ENCODE measurements at places on chromosomes 2 and 18.

GRCh38 chr2:200356857-200357384 is 50.4 kb downstream of the SPATS2L start:
- no peak for DNase-seq

DNA sequence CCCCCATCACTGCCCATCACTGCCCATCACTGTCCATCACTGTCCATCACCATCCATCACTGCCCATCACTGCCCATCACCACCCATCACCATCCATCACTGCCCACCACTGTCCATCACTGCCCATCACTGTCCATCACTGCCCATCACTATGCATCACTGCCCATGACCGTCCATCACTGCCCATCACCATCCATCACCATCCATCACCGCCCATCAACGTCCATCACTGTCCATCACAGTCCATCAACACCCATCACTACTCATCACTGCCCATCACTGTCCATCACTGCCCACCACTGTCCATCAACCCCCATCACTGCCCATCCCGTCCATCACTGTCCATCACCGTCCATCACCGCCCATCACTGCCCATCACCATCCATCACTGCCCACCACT is 57.8 kb upstream of the OTOS start:
- DNase-seq = no peak

DNA sequence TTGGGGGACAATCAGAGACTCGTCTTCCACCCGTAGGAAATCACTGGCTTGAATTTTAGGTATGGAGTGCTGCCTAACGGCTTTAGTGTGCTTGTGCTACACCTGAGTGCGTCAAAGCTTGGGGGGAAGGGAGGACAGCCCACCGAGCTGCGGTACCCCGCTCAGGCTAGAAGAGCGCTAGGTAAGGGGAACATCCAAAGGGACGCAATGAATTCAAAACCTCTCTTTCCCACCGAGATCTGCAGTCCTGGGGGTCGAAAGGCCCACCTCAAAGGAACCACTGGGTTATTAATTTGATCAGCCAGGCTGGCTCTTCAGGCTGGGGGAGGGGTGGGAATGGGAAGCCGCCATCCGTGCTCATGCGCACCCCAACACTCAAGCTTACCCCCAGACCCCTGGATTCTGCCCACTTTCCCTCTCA is 2.7 kb downstream of the EPHA4 start:
- no peak for DNase-seq

- peak; percentile 66 for DNase-seq
Measured at GRCh38 chr18:26215247-26215970, 10.8 kb upstream of the TAF4B start.

DNA sequence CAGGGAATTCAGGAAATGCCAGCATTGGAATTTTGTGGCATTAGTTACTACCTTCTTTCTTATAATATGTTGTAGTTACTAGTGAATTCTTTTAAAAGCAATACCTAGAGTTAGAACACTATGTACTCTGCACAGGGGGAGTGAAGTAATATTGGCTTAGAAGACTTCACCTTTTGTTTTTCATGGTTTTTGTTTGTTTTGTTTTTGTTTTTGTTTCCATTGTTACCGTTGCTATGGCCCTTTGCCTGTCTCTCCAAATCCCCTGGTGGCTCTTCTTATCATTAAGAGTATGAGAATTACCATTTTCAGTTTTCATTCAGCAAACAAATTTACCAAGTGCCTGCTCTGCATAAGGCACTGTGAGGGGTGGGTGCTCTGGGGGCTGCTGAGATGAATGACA is 160.1 kb downstream of the HAUS1 start:
- DNase-seq = peak; percentile 41

DNA sequence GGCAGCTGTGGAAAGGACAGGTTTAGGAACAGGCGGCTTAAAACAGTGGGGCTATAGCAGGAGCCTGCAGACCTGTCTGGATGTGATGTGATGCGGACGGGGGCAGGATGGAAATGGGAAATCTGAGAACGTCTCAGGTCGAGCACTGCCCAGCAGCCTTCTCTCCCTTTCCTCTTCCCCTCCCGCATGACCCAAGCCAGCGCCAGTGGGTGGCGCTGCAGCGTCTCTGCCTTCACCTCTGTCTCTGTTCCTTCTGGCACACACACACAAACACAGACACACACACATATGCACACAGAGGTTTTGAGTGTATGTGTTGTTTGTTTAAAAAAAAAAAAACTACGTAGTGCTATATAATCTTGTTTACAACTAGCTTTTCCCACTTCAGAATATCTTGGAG is 82.0 kb upstream of the SLC66A3 start:
- peak; percentile 5 for DNase-seq

GRCh38 chr2:100518801-100519200 is 44.0 kb upstream of the PDCL3 start:
- DNase-seq = no peak

- DNase-seq = peak; percentile 42
Measured at GRCh38 chr2:224369028-224369632, 32.8 kb downstream of the FAM124B start.

- DNase-seq = no peak
Measured at GRCh38 chr2:220181165-220181564, 553.7 kb downstream of the SLC4A3 start.

DNA sequence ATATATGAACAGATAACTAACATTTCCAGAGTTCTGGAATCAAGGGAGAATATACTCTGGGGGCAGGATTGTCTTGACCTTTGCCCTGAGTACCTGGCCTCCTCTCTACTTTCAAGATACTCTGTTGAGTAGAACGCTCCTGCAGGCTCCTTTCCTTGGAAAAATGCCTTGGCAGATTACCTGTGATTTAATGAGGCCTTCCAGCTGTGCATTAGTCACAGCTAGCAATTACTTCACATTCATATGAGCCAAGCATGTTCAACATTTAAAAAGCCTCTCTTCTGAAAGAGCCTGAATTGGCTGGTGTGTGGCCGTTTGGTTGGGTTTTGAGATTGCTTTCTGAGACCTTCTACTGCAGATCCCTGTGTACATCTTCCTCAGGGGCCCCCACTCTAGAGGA is 142.2 kb downstream of the PLCL1 start:
- DNase-seq = no peak

- DNase-seq = no peak
Measured at GRCh38 chr2:159880729-159881128, 82.7 kb upstream of the CD302 start.

- DNase-seq = no peak
Measured at GRCh38 chr2:37226863-37227262, 4.5 kb downstream of the CEBPZ start.

DNA sequence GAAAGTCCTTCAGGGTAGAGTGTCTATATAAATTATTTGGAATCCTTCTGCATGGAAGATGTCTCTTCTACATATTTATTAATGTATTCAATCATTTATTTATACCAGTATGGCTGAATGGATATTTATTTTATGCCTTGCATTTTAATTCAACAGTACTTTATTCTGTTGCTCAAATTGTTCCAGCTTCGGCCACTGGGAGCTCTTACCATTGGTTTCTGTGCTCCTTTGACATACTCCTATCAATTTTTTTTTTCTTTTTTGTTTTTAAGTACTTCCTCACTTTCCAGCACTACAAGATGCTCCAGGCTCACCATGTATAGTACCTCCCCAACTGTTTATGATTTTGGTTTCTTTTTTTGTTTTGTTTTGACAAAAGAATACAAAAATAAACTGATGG is 39.4 kb upstream of the WIPF1 start:
- DNase-seq = no peak

DNA sequence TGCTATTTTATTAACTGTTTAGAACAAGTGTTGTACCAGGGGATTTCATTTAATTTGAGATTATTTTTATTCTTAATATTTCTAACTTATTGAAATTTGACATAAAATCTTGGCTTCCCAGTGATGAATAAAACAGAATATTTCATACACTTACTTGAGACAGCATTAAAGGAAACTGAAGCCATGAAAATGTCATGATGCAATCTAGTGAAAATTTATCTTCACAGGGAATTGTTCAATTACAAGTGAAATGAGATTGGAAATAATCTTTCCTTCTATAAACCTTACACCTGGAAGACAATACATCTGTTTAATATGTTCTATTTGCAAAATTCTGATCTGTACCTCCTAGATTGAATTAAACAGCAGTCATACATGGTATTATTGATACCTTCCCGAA is 511.0 kb upstream of the CDH7 start:
- DNase-seq = no peak

- no peak for DNase-seq
Measured at GRCh38 chr18:8709248-8710059, 4.1 kb downstream of the MTCL1 start.

DNA sequence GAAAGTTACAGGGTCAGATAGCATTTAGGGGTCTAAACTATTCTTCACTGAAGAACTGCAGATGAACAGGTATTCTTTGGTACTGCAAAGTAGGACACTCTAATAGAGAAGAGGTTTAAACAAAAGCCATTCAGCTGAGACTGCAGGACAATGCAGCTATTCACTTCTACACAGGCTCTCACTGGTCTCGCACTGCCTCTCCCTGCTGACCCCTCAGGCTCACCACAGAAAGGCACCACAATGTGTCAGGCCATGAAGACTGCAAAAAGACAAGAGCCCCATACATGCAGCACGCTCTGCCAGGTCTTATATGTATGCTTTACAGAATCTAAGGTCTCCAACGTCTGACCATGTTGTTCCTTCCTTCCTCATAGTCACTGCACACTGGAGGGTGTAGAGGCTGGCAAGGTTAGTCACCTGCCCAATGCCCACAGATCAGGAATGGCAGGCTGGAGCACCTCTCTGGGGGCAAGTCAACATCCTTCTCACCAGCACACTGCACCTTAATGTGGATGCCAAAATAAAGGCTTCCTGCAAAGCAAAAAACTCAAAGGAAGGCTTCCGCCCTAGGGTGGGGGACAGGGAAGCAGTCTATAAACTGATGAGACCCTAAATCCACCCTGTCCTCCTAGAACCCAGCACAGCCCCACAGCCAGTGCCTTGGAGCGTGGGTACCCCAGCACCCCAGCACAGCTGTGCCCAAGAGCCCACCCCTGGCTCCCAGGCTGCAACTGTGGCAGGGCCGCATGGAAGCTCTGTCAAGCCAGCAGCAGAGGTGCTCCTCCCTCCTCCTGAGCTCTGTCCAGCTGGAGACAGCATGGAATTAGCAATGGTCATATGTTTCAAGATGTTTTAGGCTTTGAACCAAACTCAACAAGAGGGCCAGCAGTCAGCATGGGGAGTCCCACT is 10.7 kb upstream of the RNU4ATAC start:
- DNase-seq = no peak

- DNase-seq = no peak
Measured at GRCh38 chr2:223613017-223613950, 11.1 kb upstream of the SCG2 start.

- DNase-seq = no peak
Measured at GRCh38 chr2:237552908-237553307, 13.5 kb upstream of the PRLH start.

DNA sequence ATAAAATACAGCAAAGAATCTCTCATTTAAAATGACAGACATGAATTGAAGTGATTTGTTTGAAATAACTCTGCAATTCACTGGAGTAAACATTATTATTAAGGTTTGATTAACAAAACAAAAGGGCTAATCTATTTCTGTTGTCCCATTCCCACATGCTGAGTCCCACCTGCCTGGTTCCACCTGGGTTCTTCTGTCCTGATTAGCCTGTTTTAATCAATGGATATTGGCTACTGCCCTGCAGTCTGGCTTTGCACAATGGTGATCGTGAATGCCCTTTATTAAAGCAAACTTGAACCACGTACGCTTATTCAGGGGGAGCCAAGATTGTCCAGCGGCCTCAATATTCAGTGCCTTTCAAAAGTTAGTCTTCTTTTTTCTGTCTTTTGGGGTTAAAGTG is 72.8 kb upstream of the CDH19 start:
- DNase-seq = no peak

- DNase-seq = no peak
Measured at GRCh38 chr2:163612332-163612731, 123.5 kb downstream of the FIGN start.

- DNase-seq = no peak
Measured at GRCh38 chr2:88181511-88181910, 11.4 kb downstream of the THNSL2 start.

- DNase-seq = no peak
Measured at GRCh38 chr2:127531221-127531648, 4.2 kb upstream of the MYO7B start.

GRCh38 chr2:195810340-195811098 is 153.5 kb downstream of the SLC39A10 start:
- DNase-seq = no peak

DNA sequence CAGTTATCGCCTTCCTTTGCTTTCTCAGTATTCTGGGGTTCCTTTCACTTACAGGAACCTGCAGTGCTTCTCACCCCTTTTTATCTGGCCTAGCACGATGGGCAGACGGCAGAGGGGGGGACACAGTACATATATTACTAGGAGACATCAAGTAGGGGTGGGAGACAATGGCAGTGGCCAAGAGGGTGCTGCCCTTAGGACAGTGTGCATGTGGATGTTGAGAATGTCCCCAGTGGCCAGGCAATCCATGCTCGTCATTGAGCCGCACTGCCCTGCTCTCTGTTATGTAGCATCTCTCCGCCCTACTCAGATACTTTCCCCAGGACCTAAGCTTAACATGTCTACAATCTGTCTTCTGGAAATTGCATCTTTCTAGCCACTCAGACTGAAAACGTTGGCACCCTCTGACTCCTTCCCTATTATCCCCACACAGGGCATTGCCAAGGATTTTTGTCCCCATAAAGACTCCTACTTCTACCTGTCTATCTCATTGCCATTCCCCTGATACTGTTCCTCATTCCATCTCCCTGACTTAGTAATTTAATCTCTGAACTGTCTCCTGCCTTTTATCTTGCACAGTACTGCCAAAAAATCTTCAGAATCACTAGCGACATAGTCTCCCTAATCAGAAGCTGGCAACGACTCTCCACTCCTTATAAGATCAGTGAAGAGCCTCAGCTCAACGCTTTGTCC is 6.6 kb downstream of the DSG2 start:
- DNase-seq = no peak

DNA sequence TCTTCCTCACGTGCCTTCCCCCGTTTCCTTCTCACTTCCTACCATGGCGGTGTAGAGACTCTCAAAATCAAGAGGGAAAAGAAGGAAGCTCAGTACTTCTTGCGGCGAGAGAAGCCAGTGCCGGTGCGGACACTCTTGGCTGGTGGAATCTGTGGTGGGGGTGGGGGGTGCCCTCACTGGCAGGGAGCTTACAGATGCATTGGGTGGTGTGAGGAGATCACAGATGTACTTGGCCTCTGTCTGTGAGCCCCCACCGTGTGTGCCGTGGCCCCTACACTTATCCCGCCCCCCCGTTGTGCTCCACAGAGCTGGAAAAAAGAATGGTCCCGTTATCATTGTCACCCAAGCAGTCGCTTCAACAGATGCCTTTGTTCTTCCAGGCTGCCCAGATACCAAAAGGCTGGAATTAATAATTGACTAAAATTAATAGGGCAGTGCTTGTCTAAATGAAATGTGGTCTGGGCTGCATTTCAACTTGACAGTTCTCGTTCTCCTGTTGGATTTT is 79.8 kb downstream of the VAPA start:
- DNase-seq = no peak

DNA sequence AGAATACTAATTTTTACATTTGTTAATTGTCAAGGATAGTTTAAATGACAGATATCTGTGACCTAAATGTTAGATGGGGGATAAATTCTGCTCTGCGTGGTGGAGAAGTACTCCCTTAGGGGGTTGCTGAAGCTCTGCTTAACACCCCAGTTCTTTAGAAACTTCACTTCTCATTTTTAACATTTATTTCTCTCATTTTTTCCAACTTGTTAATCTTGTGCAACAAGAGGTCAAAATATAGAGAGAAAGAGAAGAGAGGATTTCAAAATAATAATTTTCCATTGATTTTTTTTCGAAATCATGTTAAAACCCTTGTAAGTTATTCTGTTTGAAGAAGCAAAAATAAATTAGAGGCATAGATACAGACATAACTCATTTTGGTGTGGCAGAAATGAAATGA is 61.3 kb upstream of the SLC8A1 start:
- DNase-seq = no peak

GRCh38 chr2:47230418-47230817 is 75.3 kb upstream of the STPG4 start:
- DNase-seq = no peak

Data from CD4-positive, alpha-beta T cell treated with Interleukin-12 subunit alpha and Interleukin-12 subunit beta, for 1 hour (primary cell).